ENCODE measurements at places on chromosomes 7 and 10.

DNA sequence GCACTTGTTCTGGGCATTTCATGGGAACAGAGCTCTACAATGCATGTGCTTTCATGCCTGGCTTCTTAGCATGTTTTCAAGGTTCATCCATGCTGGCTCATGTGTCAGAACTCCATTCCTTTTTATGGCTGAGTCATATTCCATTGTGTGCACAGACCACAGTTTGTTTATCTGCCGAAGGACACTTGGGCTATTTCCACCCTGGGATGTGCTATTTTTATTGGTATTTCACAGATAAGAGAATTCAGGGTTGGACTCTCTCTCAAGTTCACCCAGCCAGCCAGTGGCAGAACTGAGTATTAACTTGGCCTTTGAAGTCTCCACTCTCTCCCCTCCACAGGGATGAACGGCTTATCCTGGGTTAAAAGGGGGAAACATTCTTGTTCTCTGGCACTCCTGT is 190.7 kb upstream of the GPR26 start:
- no peak for DNase-seq

GRCh38 chr10:126565441-126565840 is 105.1 kb downstream of the C10orf90 start:
- no peak for DNase-seq

DNA sequence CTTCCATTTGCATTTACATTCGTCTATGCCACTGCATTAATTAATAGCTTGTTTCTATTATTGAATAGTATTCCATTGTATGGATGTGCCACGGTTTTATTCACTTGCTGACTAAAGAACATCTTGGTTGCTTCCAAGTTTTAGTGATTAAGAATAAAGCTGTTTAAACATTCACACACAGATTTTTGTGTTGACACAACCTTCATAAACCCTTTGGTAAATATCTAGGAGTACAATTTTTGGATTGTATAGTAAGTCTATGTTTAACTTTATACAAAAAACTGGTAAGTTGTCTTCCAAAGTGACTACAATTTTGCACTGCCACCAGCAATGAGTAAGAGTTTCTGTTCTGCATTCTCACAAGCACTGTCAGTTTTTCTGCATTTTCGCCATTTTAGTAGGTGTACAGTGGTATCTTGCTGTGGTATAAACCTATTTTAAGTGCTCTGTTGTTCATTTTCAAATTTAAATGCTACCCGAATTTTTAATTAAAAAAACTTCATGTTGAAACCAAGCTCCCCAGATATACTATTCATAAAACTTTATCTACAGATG is 121.4 kb downstream of the RNF133 start:
- no peak for DNase-seq

DNA sequence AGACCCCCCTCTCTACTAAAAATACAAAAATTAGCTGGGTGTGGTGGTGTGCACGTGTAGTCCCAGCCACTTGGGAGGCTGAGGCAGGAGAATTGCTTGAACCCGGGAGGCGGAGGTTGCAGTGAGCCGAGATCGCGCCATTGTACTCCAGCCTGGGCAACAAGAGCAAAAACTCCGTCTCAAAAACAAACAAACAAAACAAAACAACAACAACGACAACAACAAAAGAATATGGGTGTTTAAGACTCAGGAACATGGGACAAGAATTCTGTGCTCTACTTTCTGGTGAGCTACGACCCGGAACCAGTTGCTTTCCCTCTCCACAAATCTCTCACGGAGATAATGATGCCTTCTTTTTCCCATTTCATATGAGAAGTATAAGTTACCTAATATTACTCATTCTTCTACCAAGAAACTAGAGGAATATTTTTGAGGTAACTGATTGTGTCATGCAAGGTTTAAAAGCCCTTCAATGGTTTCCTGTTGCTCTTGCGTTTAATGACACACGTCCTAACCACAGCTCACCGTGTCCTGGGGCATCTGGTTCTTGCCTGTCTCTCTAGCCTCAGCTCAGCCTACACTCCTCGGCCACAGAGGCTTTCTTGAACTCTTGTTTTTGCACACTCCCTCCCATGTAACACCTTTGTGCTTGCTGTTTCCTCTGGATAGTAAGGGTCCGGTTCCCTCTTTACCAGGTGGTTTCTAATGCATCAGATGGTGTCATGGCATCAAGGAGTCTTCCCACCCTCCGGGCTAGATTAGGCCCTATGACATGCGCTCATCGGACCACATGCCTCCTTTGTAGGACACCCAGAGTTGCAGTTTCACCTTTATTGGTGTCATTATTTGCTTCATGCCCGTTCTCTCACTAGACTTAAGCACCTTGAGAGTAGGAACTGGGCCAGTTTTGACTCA is 67.5 kb downstream of the PFKFB3 start:
- peak; percentile 62 for DNase-seq

DNA sequence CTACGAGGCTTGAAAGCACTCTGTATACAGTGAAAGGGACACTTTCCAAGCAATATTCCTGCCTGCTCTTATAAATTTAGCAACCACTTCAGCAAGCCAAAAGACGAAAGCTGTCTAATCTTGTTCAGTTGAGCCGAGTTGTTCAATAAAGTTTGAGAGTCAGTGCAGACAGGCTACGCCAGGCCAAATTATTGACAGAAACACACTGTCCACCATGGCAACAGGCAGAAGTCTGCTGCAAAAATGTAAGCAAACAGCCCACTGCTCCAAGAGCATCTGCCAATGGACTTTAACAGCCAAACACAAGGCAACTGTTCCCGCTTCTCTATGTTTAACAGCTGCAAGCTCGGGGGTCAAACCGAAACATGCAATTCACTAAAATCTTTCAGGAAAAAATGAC is 85.7 kb downstream of the GLI3 start:
- DNase-seq = no peak

DNA sequence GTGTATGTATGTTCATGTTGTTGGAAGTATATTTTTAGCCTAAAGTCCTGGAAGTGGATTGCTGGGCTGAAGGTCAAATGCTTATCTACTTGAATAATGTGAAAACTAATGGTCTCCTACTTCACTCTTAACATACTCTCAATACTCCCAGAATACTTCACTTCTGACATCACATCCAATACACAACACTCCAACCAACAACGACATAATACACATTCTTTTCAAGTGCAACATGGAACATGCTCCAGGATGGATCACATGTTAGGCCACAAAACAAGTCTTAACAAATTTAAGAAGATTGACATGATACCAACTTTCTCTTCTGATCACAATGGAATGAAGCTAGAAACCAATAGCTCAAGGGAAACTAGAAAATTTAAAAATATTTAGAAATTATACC is 126.9 kb upstream of the ADCY1 start:
- DNase-seq = no peak

DNA sequence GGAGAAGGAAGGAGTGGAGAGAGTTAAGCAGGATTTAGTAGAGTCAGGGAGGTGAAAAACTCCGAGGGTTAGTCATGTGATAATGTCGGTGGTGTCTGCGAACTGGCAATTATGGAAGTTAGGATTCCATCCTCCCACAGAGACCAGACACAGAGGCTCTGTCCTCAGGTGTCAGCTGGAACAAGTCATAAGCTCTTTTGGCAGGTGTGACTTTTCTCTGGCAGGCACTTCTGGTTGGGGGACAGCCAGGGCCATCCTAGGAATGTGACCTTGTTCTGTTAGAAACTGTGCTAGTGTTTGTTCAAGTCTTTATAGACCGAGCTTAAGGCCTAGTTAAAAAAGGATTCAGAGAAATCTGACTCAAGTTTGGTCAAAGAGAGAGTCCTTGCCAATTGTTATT is 371.0 kb downstream of the DPP6 start:
- no peak for DNase-seq

- no peak for DNase-seq
Measured at GRCh38 chr10:128036011-128036615, 90.1 kb downstream of the MKI67 start.

DNA sequence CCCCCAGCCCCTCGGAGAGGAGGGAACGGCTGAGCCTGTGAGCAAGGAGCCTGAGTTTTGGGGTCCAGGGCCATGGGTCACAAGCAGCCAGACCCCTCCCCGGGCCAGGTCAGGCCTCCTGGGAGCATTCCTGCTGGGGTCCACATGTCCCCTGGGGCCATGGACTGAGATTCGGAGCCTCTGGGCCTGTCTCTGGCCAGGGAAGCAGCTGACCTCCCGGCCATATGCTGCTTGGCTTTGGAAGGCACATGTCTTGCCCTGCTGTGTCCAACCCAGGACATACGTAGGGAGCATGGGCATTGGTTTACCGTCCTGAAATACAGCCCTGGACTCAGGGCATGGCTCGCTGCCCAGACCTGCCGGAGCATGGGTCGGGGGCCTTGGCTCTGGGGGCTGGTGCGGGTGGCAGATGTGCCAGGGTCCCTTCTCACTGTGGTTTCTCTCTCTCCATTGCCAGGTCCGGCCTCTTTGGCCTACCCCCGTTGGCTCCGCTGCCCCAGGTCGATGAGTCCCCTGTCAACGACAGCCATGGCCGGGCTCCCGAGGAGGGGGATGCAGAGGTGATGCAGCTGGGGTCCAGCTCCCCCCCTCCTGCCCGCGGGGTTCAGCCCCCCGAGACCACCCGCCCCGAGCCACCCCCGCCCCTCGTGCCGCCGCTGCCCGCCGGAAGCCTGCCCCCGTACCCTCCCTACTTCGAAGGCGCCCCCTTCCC is 7.3 kb downstream of the PWWP2B start:
- no peak for DNase-seq

DNA sequence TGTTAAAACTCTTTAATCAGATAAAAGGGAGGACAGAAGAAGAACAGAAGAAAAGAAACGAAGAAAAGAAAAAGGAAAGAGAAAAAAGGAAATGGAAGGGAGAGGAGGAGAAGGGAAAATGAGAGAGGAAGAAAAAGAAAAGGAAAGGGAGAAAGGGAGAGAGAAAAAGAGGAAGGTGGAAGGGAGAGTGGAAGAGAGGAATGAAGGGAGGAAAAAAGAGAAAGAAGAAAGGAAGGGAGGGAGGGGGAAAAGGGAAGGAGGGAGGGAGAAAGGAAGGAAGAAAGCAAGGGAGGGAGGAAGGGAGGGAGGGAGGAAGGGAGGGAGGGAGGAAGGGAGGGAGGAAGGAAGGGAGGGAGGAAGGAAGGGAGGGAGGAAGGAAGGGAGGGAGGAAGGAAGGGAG is 305.7 kb downstream of the CALN1 start:
- no peak for DNase-seq

GRCh38 chr7:125098377-125098970 is 168.8 kb upstream of the POT1 start:
- DNase-seq = no peak

DNA sequence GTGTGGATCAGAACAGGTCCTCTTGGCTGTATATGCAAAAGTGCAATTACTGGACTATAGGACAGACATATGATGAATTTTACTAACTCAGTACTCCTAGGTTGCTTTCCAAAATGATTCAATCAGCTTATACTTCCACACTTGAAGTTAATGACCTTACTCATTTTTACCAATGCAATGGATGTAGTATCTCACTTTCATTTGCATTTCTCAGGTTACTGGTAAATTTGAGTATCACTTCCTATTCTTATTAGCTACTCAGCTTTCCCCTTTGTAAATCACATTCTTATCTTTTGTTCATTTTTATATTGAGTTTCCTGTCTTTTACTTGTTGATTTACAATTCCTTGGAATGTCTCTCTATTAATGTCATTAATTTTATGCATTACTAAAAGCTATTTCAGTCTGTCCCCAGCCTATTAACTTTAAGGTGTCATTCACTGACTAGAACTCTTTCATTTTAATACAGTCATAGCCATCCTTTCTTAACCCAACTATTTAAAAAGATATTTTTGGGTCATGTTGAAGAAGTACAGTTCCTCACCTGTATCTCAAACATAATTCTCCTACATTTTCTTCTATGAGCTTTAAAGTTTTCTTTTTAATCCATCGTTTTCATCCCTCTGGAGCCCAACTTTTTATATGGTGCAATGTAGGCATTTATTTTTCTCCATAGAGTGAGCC is 88.6 kb downstream of the VIM start:
- DNase-seq = no peak

GRCh38 chr10:103295374-103296015 is 18.6 kb downstream of the INA start:
- no peak for DNase-seq

DNA sequence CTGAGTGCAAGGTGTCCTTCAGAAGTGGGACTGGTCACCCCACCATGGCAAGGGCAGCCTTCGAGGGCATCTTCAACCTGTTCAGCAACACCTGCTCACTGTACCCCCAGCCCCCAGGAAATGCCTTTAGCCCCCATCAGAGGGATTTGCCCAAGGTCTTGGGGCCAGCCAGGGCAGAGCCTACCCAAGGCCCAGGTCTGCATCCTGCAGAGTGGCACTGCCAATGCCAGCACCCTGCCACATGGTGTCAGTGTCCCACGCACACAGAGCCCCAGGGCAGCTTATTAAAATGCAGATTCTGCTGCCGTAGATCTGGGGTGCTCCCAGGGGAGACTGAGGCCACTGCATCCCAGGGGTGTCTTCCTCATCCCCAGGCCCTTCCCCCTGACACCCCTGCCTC is 106.2 kb upstream of the KCTD7 start:
- DNase-seq = no peak

- no peak for DNase-seq
Measured at GRCh38 chr10:132926070-132926469, 16.3 kb downstream of the CFAP46 start.

DNA sequence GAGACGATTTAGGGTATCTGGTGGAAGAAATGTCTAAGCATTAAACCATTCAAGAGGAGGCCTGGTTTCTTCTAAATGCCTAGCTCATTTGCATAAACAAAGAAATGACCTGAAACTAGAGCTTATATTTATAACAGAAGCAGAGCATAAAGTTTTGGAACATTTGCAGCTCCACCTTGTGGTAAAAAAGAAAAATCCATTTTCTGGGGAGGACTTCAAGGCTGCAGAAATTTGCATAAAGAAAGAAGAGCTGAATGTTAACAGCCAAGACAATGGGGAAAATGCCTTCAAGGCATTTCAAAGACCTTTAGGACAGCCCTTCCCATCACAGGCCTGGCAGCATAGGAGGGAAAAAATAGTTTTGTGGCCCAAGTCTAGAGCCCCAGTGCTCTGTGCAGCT is 362.0 kb downstream of the ZNF248 start:
- no peak for DNase-seq

DNA sequence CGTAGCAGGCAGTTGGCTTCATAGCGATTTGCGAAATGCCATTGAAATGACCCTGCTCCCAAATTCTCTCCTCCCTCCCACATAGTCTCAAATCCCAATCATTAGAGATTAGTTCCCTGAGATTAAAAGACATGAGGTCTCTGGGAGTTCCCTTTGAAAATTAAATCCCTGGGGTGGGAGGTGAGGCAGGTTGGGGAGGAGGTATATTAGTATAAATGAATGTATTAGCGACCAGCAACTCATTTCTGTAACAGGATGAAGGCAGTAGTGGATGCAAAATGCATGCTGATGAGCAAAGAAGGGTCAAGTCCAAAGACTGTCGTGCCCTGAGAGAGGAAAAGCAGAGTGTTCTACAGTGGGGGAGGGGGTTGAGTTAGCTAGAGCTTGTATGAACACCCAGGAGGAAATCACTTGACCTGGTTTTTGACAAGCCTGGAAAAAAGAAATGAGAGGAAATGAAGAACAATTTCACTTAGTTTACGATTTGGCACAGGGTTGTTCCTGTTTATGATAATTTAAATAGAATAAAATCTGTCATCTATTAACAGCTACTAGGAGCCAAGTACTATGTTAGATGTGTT is 79.6 kb upstream of the MTPN start:
- DNase-seq = no peak

Measured in activated effector memory CD4-positive, alpha-beta T cell treated with Interleukin-2 at 50 U/mL for 16 hours (primary cell).